ENCODE measurements at places on chromosomes 3 and 15. TPM values are rescaled to one million over a fixed set of nuclear protein-coding genes. Genes with fewer than 3 reads are reported as not detected.

Gene GOLGA8S
- under 0.01 TPM for total RNA-seq

Gene KCNAB1
- under 0.01 TPM for total RNA-seq

Gene PLCH1
- under 0.01 TPM for total RNA-seq

Gene SPRED1
- 30.7 TPM for total RNA-seq

Gene KLHL40
- total RNA-seq, result not detected
